Kidney epithelial cell (primary cell): ENCODE measurements at places on chromosomes 16 and 17. TPM values are rescaled to one million over a fixed set of nuclear protein-coding genes. Genes with fewer than 3 reads are reported as not detected.

- DNase-seq = no peak
Observed at GRCh38 chr17:80160536-80160935, 9.3 kb upstream of the CARD14 start.

DNA sequence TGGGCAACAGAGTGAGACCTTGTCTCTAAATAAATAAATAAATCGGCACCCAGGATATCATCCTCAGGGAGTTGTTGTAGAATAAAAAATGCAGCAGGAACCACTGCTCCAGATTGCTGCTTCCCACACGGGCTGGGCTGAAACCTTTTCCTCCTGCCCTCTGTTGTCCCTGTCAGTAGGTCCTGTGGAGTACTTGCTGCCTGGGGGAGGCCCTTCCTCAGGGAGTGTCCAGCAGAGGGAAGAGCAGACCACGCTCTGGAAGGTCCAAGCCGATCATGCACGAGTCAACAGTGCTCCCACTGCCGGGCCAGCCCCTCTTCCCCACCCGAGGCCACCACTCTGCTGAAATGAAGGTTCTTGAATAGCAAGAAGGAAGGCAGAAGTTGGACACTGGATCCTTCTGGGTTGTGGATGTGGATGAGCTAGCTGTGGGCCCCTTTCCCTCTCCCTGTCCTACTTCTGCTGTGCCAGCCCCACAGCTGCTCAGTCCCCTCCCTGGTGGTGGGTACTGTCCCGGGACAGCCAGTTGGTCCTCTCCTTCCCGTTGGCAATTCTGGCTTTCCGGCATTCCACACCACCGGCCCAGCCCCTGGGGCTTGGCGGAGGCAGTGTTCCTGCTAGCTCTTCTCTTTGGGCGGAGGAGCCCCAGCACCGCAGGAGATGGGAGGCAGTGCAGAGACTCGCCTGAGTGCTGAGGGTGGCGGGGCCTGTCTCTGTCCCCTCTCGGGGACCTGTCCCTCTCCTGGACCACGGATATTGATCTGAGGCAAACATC is 10.8 kb downstream of the CDK5R1 start:
- DNase-seq = no peak

GRCh38 chr16:21565507-21565860 is 33.9 kb upstream of the METTL9 start:
- no peak for DNase-seq

- no peak for DNase-seq
Observed at GRCh38 chr17:16516594-16517051, 24.6 kb upstream of the LRRC75A start.

DNA sequence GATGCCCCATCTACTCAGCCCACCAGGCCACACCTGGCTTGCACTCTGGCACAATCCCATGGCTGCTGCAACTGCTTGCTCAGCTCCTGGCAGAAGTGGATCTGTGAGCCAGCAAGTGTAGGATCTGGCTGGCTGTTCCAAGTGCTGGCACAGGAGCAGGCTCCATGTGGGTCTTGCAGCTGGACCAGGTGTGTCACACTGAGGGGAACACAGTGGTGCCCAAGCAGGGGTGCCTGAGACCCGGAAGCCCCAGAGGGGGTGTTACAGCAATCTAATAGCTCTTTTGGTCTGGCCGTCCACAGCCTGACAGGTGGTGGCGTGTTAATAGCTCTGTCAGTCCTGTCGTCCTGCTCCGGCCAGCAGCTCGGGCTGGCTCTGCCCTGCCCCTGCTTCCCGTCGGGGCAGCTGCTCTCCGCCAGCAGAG is 19.6 kb upstream of the GOT2 start:
- DNase-seq = no peak

The TBX2 gene
- total RNA-seq = 7.3 and 7.7 TPM in 2 replicates

The MYCBPAP gene
- 0.14 and 0.50 TPM in 2 replicates for total RNA-seq
